ENCODE measurements at places on chromosomes 11 and 22. TPM values are rescaled to one million over a fixed set of nuclear protein-coding genes. Genes with fewer than 3 reads are reported as not detected.
A peak's percentile ranks its signal among the peaks of the same experiment; 100 is the strongest.

GLB1L3 gene
- polyA plus RNA-seq, result not detected

DNA sequence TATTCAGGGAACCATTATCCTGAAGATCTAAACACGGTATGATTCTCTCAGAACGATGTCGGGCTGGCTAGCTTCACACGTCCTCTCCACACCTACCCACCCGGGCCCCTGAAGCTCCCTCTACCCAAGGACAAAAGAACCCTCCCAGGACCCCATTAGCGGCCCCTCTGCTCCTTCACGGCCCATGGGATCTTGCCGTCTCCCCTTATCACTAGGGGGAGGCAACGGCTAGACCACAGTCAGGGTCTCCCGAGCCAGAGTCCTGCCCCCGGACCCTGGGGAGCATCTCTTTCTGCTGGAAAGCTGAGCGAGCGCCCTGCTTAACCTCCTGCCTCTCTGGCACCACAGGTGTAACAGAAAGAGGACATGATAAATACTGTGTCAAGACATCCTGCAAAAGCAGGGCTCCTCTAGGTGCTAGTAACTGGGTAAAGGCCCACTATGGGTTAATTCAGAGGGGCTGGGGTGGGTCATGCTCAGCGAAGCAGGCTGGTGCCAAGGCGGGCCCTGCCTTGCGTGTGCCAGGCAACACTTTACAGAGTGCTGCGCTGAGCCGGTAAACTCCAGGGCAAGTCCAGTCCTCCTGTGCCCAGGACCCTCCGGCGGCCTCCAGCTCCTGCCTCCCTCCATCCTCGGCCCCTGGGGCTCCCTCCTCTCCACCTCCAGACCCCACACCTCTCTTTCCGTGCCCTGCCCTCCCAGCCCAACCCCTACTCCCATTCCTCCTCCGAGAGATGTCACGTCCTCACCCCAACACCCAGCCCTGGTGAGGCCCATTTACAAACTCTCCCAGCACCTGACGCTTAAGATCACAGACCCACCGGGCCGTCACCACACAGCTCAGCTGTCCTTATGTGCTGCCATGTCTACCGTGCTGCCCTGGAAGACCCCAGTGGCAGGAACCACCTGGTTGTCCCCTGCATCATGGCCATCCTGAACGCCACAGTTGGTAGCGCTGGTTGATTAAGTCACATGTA is 3.0 kb downstream of the TOLLIP start:
- no peak for DNase-seq

DNA sequence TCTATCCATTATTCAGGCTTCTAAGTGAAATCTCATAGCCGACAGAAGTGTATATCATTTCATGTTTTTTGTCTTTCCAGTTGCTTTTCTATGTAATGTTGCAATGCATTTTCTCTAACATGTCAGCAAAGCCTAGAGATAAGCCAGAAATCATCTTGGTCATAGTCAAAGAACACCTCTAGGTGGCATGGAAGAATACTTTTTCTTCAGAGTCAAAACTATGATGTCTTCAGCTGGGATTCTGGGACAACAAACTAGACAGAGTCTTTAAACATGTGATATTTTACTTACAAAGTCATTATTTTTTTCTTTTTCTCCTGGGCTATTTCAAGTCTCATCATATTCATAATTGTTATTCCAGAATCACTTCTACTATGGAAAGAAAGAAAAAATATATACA is 4.4 kb downstream of the GAS2 start:
- DNase-seq, result no peak

GRCh38 chr11:6566704-6567370 is 36.6 kb downstream of the RRP8 start:
- no peak for DNase-seq

GRCh38 chr11:30012346-30012745 is 4.5 kb downstream of the KCNA4 start:
- DNase-seq, result no peak

KCTD14 gene
- polyA plus RNA-seq, result 2.5 TPM

CECR2 gene
- 0.09 TPM for polyA plus RNA-seq

GRCh38 chr11:133024301-133024700 is 508.0 kb downstream of the OPCML start:
- no peak for DNase-seq

DNA sequence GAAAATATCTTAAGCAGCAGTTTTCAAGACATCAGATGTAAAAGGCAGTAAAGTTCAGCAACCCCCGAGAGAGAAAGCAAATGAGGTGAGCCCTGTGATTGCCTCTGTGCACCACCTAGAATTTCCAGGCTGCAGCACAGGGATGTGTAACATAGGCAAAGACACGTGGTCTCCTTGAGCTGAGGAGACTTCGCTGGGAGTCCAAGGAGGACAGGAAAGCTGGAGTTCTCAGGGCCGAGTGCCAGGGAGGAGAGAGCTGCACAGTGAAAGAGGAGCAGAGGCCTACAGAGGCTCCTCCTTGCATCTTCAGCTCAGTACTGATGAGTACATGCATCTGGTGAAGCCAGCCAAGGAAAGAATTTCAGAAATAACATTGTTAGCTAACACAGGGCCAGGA is 17.6 kb upstream of the TOLLIP start:
- DNase-seq, result peak; percentile 47

DNA sequence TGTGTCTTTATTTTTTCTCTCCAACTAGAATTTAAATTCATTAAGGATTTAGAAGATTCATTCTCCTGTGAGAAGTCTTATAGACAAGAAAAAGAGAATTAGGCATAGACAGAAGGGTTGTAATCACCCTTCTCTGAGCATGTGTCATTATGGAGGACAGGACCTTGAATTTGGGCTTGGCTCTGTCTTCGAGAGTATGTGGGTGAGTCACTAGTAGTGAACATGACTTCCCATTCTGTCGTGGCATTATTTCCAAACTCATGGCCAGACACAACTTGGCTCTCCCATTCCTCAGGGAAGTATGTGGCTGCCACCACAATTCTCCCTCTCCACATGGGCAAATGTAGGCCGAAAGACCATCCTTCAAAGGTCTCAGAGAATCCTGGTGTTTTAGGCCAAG is 14.3 kb upstream of the ANKK1 start:
- peak; percentile 32 for DNase-seq

GRCh38 chr11:64252003-64252872 is 908 bp downstream of the PLCB3 start:
- DNase-seq, result peak; percentile 25

- DNase-seq, result peak; percentile 78
These were observed 88.1 kb downstream of the RELT start for GRCh38 chr11:73464347-73464746.

DNA sequence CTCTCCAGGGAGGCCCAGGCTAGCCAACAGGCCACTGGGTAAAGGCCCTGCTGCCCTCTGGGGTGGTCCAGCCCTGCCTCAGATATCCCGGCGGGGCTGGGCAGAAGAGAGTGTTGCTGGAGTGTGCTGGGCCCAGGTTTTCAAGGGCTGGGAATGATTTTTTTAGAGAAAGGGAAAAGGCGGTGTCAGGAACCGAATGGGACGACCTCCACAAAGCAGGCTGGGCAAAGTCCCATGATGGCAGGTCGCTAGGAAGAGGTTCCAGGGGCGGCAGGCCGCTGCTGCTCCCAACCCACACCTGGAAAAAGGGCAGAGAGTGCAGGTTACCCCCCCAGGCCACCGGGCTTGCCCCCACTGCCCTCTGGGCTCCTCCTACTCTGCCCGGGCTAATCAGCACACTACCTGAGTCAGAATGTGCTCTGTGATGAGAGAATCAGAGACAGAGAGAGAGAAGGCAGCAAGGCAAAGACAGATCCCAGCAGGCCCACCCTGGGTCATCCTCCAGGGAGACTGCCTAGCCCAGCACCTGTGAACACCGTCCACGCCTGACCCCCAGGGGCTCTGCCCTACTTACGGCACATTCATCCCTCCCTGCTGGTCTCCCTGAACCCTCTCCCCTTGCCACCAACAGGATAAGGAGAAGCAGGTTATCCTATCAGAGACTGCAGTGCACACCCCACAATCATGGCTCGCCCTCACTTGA is 4.6 kb downstream of the PATZ1 start:
- no peak for DNase-seq

ZC3H12C gene
- 7.2 TPM for polyA plus RNA-seq

LARGE2 gene
- polyA plus RNA-seq, result not detected

GRCh38 chr11:86954269-86955110 is 705 bp downstream of the FZD4 start:
- DNase-seq, result no peak
